ENCODE measurements at places on chromosomes 2 and 18. TPM values are rescaled to one million over a fixed set of nuclear protein-coding genes. Genes with fewer than 3 reads are reported as not detected.

DNA sequence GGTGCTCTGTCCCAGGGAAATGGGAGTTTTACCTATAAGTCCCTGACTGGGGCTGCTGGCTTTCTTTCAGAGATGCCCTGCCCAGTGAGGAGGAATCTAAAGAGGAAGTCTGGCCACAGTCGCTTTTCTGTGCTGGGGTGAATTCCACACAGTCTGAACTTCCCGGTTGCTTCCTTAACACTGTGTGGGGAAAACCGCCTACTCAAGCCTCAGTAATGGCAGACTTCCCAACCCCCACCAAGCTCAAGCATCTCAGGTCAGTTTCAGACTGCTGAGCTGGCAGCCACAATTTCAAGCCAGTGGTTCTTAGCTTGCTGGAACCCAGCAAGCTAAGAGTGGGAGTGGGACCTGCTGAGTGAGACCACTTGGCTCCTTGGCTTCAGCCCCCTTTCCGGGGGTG is 54.9 kb downstream of the NUP35 start:
- no peaks in the 10 kb centered on the region for H3K36me3 ChIP-seq
- H3K4me1 ChIP-seq: no peaks in the 10 kb centered on the region
- H3K27ac ChIP-seq: no peak overlapping the region

GRCh38 chr2:8537562-8538155 is 144.2 kb upstream of the ID2 start:
- H3K27ac ChIP-seq: no peak overlapping the region
- no peaks in the 10 kb centered on the region for H3K27me3 ChIP-seq
- H3K4me3 ChIP-seq: no peak overlapping the region
- no peaks in the 10 kb centered on the region for H3K36me3 ChIP-seq
- no peak for DNase-seq

DNA sequence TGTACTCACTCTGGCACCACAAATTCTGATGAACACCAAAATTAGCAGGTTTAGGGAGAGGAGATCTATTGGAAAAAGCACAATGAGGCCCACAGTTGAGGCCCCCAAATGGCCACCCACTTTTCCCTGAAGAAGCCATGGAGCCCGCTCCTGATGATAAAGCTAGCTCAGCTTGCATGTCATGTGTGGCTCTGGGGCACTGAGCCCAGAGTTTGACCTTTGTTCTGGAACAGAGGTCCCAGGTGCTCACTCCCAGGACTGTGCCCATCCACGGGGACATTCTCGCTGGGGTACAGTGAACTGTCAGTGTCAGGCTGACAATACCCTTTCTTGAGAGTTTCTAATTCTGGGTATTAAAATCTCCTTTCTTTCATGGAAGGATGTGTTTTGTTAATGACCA is 36.2 kb downstream of the XDH start:
- no peak overlapping the region for H3K27ac ChIP-seq
- H3K27me3 ChIP-seq: no peaks in the 10 kb centered on the region
- no peak overlapping the region for H3K4me3 ChIP-seq
- H3K4me1 ChIP-seq: no peaks in the 10 kb centered on the region

DNA sequence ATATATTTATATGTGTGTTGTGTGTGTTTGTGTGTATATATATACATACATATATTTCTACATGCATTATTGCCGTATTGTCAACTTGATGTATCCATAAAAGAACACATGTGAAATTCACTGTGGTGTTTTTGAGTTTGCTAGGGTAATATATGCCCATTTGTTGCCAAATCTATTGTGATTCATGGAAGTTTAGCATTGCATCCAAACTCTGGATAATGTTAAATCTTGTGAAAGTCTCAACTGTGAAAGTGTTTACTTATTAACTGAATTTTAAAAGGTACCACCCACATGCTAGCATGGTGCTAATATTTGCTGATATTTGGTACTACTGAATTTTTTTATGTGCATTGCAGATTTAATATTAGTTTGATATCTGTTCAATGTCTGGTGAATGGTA is 96.6 kb upstream of the SLC8A1 start:
- DNase-seq: no peak
- no peaks in the 10 kb centered on the region for H3K36me3 ChIP-seq
- H3K27me3 ChIP-seq: no peaks in the 10 kb centered on the region
- no peak overlapping the region for H3K27ac ChIP-seq

Gene IL37
- 1.3 TPM for total RNA-seq

Gene PAX3
- 4.8 TPM for total RNA-seq

GRCh38 chr2:234848578-234848977 is 103.2 kb upstream of the SH3BP4 start:
- no peaks in the 10 kb centered on the region for H3K4me1 ChIP-seq
- H3K27ac ChIP-seq: no peak overlapping the region
- no peaks in the 10 kb centered on the region for H3K27me3 ChIP-seq

- H3K4me1 ChIP-seq: no peaks in the 10 kb centered on the region
- DNase-seq: no peak
- H3K27me3 ChIP-seq: no peaks in the 10 kb centered on the region
- H3K36me3 ChIP-seq: no peaks in the 10 kb centered on the region
- H3K4me3 ChIP-seq: no peak overlapping the region
- H3K27ac ChIP-seq: no peak overlapping the region
These were observed 51.8 kb downstream of the AKAIN1 start for GRCh38 chr18:5145168-5145825.

Gene ASPRV1
- total RNA-seq: 8.2 TPM

- H3K36me3 ChIP-seq: no peaks in the 10 kb centered on the region
- H3K27me3 ChIP-seq: no peaks in the 10 kb centered on the region
- peaks cover 25% of the 10 kb centered on the region for H3K4me1 ChIP-seq
- H3K4me3 ChIP-seq: no peak overlapping the region
- DNase-seq: no peak
These were observed 26.5 kb upstream of the INO80C start for GRCh38 chr18:35524226-35524625.

DNA sequence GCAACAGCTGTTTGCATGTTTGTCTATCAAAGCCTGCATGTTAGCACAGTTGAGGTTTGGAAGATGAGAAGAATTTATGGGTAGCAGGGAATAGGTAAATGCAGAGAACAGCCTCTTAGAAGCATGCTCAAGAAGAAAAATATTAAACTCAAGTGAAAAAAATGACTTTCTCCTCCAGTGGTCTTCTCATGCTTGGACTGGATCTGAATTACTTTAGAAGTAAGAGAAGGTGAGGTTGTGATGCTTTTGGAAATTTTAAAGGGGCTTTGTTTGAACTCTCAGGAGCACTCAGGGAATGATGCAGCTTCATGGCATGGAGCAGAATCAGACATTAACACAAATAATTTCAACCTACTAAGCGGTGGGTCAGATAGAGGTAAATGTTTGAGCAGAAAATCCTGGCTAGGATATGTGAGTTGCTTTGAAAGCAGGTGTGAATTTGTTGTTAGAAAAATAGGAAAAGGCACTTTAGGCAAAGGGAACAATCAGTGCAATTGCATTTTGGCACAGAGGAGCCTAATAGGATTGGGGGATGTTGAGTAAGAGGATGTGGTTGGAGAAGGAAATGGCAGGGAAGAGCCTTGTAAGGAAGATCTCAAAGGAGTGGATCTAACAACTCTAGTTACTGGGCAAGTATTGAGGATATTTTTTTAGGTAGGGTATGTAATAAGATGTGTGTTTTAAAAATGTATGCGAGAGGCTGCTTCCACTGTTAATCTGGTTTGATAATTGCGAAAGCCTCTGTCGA is 76.3 kb downstream of the DDX1 start:
- no peaks in the 10 kb centered on the region for H3K4me1 ChIP-seq
- no peak for DNase-seq
- H3K4me3 ChIP-seq: no peak overlapping the region
- H3K27ac ChIP-seq: no peak overlapping the region

DNA sequence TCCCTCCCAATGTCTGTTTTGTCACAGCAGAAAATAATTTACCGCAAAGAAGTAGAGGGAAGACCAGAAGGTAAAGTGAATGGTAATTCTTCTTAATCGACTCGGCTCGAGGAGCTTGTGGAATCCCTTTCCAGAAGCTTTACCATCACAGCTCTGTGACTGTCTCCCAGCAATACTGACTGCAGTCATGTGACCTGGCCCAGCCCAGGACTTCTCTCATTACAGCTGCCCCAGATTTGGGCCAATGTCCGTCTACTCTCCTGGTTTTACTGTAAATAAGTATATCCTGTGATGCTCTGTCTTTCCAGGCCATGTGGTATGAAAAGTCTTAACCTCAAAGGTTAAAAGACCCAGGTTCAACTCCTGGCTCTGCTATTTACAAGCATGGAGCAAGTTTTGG is 18.9 kb upstream of the ELOA2 start:
- no peaks in the 10 kb centered on the region for H3K4me1 ChIP-seq
- H3K27me3 ChIP-seq: no peaks in the 10 kb centered on the region
- no peaks in the 10 kb centered on the region for H3K36me3 ChIP-seq
- H3K27ac ChIP-seq: no peak overlapping the region
- no peak overlapping the region for H3K4me3 ChIP-seq

Gene ALK
- 2.1 TPM for total RNA-seq

Gene ACVR2A
- total RNA-seq: 38.3 TPM

Gene PTPRN
- total RNA-seq: 3.5 TPM

Data from testis (tissue), 5 donors.